Activated T-cell treated with anti-CD3 and anti-CD28 coated beads, Interleukin-2, amount 50 U/mL, for 48 hours (primary cell): ENCODE measurements at places on chromosomes 6 and 20.

DNA sequence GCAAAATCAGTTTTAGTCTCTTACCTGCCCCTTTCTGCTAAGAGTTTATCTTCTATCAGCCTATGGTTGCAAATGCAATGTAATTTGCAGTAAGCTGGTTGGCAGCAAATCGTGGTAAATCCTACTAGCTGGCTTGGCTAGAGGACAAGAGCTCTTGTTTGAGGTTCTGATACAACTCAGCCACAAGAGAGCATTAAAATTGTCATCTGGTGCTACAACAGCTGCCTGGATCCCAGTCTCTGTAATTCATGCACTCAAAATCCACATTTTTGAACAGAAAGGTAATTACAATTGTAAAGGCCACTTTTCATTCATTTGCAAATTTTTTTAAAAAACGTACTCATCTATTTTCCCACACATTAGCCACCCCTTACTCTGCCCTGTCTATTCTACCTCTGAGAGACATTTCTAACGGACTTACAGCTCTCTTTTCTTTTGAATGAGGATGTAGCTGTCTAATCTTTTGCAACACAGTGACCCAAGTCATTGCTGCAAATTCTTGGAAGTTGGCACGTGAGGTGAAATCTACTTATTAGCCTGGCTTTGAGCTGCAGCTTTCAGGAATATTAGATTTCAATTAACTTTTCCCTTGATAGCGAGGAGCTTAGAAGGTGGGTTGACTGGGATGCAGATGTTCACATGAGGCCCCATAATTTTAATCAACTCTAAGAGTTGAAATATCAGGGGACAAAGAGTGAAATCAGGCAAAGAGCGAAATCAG is 54.0 kb upstream of the FAM184A start:
- no peak for DNase-seq

DNA sequence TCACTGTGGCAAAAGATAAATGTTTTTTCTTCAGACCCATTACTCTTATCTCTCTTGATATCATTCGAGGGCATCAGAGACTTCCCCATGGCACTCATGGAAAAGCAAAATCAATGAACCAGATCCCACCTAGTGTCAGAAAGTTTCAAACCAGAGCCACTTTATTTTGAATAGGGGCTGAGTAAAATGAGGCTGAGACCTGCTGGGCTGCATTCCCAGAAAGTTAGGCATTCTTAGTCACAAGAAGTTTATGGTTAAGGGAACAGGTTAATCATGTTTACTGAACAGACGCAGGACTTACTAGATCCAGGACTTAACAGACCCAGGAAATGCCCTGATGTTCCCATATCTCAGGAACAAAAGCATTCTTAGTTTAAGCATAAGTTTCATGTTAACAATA is 369.9 kb downstream of the BTBD3 start:
- DNase-seq = no peak

- no peak for DNase-seq
Measured at GRCh38 chr6:149200282-149200945, 117.1 kb upstream of the TAB2 start.

GRCh38 chr6:41939176-41939847 is 2.3 kb downstream of the CCND3 start:
- DNase-seq = peak; percentile 70

DNA sequence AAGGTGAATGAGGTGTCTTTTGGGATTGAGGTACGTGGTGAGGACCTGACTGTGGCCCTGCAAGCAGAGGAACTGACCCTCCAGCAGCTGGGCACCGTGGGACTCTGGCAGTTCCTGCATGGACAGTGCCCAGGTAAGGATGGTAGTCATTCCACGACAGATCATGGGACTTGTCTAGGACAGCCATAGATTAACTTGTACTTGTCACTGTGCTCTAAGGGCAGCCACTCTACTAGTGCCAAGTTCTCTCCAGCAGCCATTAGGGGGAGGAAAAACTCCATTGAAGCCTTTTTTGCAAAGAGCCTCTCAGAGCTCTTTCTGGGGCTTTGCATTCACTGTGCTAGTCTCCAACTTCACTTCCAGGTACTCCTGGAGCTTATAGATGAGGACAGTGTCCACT is 20.4 kb downstream of the TAF11 start:
- DNase-seq = no peak

- no peak for DNase-seq
Measured at GRCh38 chr6:133501675-133502270, 260.6 kb downstream of the EYA4 start.

GRCh38 chr6:170110201-170111140 is 180.4 kb downstream of the DLL1 start:
- DNase-seq = peak; percentile 7

DNA sequence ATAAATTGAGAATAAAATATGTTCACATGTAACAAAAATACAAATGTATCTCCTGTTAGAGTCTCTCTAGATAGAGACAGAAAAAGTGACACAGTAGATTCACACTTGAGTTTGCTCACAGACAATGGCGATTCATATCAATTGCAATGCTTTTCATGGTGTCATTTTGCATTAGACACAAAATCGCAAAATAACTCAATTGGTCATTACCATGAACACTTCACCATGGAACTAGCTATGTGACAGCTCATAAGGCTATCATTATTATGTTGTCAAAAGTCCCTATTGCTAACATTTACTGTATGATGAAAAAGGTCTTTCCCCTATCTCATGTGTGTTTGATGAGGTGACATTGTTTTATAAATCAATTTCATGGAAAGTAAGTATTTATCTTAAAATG is 249.5 kb upstream of the AGPAT4 start:
- DNase-seq = no peak

- DNase-seq = no peak
Measured at GRCh38 chr6:90212274-90212673, 84.4 kb downstream of the BACH2 start.

GRCh38 chr6:52724406-52725121 is 38.7 kb downstream of the GSTA2 start:
- peak; percentile 70 for DNase-seq

DNA sequence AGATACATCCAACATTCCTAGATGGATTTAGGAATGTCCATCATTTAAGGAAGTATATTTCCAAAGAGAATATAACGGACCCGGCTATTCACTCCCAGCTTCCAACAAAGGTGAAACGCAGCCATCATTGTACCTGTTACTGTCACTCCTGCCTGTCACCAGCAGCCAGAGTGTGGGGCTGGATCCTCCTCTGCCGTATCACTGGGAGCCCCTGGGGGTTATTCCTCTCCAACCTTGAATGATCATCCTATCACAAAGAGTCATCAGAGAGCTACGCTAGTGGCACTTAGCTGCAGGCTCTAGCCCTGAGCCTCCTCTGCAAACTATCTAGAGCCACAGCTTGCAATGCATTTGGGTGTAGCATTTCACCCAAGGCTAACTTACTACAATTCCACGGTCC is 73.6 kb upstream of the NHSL1 start:
- no peak for DNase-seq

DNA sequence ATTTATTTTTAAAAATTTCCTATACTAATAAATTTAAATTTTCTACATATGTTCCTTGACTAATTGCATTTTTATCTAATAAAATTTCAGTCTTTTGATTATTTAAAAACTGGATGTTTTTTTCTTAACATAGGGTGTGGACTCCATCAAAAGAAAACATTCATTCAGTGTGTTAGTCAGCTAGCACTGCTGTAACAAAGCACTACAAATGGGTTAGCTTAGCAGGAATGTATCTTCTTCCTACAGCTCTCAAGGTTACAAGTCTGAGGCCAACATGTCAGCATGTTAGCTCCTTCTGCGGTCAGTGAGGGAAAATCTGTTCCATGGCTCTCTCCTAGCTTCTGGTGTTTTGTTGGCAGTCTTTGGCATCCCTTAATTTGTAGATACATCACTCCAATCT is 32.5 kb downstream of the FRK start:
- DNase-seq = no peak

DNA sequence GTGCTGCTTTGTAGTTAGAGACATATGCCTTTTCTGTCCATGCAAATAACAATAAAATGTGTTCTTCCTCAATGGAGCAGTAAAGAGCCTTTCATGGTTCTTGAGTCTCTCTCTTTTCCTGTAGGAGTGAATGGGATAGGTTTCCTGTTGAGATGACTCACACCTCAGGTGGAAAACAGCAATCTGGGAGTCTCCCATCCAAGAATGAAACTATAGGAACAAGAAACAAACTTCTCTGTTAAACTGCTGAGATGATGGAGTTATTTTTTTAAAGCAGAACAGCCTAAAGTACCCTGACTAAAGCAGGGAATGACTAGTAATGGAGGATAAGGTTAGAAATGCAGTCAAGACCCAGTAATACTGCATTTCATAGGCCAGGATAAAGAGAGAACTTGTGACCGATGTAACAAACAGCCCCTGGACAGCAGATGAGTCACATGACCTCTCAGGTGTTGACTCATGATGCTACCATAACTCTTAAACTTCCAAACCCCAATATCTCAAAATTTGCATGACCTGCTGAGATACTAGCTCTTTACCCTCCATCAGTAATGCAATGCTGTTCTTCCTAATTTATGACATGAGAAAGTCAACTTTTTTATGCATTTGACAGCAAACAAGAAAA is 548.9 kb downstream of the CBLN4 start:
- DNase-seq = no peak

- DNase-seq = peak; percentile 80
Measured at GRCh38 chr6:37698264-37699137, 818 bp upstream of the MDGA1 start.

- DNase-seq = no peak
Measured at GRCh38 chr20:43767686-43768474, 41.1 kb upstream of the GTSF1L start.

DNA sequence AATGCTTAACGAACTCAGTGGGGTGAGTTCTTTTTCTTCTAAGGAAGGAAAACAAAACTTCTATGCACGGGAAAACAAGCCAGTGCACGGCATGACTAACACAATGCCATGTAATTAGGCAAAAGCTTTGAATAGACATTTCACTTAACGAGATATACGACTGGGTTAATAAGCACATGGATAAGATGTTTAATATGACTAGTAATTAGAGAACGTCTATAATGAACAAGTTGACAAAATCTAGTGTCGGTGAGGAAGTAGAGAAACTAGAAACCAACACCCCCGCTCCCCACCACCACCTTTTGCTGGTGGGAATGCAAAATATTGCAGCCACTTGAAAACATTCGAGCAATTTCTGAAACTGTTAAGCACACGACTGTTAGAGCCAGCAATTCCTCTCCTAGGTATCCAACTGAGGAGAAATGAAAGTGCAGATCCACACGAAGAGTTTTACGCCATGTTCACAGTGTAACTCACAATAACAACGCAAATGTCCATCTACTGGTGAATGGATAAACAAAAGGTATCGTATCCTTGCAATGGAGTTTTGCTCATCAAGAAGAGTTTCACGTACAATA is 644.9 kb upstream of the AGPAT4 start:
- DNase-seq = no peak

GRCh38 chr6:129113637-129114036 is 230.7 kb downstream of the LAMA2 start:
- DNase-seq = no peak

DNA sequence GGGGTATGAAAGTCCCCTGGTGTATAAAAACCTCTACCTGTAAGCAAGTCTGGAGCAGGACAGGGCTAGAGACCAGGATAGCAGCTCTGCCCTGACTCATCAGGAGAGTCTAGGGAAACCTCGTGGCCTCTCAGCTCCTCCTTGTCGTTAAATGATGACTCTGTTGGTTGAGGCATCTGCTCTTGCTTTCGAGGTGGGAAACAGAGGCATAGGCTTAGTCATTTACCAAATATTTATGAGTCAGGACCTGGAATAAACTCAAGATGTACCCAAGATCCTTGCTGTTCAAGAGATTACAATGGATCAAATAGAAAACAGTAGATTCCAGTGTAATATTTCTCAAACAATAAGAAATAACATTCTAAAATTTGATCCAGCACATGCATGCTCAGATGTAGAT is 5.5 kb downstream of the MANBAL start:
- DNase-seq = no peak

GRCh38 chr6:141464490-141464889 is 668.2 kb upstream of the GJE1 start:
- no peak for DNase-seq

DNA sequence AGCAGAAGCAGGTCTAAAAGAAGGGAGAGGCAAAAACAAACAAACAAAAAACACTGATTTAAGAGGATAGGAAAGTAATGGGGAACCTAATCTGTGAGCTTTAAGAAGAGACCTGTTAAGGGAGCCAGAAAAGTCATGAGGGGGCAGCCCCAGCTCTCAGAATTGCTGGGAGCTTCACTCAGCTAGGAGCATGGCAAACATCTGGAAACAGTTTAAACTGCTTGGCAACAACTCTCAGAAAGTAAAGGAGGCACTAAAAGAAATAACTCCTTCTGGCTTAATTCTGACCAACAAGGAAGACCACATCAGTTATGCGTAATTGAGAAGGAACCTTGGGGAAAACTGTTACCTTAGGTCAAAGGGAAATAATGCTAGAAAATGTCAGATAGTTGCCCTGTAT is 121.4 kb downstream of the LAMP5 start:
- DNase-seq = no peak

GRCh38 chr6:165556116-165556843 is 106.8 kb downstream of the PDE10A start:
- DNase-seq = no peak

- no peak for DNase-seq
Measured at GRCh38 chr6:84575264-84575663, 189.1 kb downstream of the TBX18 start.

GRCh38 chr6:158312672-158313397 is 570 bp downstream of the TULP4 start:
- DNase-seq = no peak

- no peak for DNase-seq
Measured at GRCh38 chr6:166579237-166579850, 7.1 kb downstream of the RAMACL start.

GRCh38 chr6:125742464-125743120 is 6.8 kb upstream of the HEY2 start:
- DNase-seq = no peak

DNA sequence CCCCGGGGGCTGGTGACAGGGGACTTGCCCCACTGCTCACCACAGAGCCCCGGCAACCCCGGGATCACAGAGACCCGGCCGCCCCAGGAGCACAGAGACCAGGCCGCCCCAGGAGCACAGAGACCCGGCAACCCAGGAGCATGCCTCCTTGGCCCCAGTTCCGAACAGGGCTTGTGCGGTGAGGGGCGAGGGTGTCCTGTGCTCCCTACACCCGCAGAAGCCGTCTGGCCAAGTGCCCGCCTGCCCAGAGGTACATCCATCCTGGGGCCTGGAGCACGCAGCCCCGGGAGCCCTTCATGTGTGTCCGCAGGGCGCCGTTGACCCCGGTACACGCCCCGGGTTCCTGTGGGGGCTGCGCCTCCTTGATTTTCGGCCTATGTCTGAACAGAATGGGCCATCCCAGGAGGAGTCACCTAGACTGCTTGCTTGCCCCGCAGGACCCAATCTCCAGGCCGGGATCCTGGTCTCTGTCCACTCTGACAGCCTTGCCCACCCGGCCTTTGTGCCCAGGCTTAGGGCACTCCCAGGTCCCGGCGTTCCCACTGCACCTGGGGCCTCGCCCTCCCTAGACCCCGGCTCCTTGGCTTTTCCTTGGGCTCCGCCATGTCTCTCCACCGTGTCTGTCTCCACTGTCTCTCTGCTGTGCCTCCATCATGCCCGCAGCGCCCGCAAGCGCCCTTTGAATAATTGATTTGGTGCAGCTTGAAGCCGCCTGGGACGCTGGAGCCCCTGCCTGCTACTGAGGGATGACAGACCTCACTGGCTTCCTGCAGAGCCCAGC is 219.8 kb downstream of the ERMARD start:
- peak; percentile 12 for DNase-seq

- DNase-seq = no peak
Measured at GRCh38 chr6:128238225-128238624, 282.2 kb downstream of the PTPRK start.
